ENCODE measurements at places on chromosomes 7 and 10. TPM values are rescaled to one million over a fixed set of nuclear protein-coding genes. Genes with fewer than 3 reads are reported as not detected.

Gene FGFBP3
- total RNA-seq: 0.22 TPM

Gene UNCX
- not detected for total RNA-seq

Gene ANAPC16
- total RNA-seq: 242 TPM

GRCh38 chr10:72059843-72060822 lies 28.2 kb downstream of the SPOCK2 start:
- no peak for DNase-seq

DNA sequence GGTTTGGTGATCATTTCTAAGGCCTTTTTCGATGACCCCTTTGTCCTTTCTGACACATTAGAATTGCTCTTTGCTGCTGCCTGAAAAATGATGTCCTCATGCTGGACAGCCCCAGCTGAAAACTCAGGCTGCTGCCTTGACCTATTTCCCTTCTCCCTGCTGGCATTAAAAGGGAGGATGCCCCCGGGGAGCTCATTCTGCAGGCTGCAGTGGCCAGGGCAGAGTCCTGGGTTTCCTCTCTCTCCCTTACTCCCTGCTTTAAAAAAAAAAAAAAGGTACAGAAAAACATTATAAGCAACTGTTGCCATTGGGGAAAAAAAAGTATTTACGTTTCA lies 35.4 kb downstream of the LRRC4 start:
- DNase-seq: peak; percentile 56

DNA sequence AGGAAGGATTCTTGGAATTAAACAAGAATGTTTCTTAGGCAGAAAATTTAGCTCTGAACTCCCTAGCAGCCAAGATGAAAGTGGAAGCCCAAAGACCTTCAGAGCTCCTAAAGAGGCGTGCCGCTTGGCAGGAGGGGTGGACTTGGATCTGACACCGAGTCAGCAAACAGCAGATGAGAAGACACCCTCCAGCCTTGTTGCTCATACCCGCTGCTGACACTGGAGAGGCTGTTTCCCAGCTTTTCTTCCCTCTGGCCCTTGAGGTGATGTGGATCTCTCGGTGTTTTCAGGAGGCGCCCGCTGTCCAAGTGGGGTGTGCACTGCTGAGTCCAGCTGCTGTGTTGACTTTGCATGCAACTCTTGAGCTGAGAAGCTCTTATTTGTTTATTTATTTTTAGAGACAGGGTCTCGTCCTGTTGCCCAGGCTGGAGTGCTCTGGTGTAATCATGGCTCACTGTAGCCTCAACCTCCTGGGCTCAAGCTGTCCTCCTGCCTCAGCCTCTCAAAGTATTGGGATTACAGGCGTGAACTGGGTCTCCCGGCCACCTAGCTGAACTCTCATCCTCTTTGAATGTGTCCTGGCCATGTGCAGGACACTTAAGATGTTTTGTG lies 21.5 kb downstream of the SLC18A2 start:
- no peak for DNase-seq

GRCh38 chr10:131936736-131937135 lies 35.9 kb downstream of the PPP2R2D start:
- DNase-seq: no peak

GRCh38 chr7:134720091-134720935 lies 59.1 kb upstream of the CALD1 start:
- no peak for DNase-seq

GRCh38 chr7:103063895-103064294 lies 10.7 kb downstream of the FBXL13 start:
- DNase-seq: no peak

DNA sequence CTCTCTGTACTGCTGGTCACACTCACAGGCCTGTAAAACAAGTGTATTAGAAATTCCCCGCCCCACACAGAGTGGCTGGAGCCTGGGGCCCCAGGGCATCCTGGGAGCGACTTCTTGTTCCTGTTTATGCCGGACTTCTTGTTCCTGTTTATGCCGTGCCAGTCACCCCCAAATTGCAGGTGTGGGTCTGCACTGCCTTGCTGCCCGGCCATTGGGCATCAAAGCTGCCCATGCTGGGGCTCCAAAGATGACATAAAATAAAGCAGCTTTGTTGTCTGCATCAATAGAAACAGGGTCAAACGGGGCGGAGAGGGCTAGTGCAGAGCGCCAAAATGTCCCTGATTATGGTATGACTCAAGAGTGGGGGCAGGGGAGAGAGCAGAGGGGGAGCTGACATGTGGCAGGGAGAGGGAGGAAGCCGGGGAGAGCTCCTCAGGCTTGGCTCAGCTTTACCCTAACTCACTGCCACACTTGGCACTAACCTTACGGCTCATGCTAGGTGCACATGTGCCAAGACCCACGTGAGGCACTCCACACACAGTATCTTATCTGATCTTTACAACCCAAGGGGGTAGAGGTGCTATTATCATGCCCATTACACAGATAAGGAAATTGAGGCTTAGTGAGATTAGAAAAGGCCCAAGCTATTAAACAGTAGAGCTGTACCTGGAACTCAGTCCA lies 98.4 kb downstream of the PIP4K2A start:
- DNase-seq: peak; percentile 65

DNA sequence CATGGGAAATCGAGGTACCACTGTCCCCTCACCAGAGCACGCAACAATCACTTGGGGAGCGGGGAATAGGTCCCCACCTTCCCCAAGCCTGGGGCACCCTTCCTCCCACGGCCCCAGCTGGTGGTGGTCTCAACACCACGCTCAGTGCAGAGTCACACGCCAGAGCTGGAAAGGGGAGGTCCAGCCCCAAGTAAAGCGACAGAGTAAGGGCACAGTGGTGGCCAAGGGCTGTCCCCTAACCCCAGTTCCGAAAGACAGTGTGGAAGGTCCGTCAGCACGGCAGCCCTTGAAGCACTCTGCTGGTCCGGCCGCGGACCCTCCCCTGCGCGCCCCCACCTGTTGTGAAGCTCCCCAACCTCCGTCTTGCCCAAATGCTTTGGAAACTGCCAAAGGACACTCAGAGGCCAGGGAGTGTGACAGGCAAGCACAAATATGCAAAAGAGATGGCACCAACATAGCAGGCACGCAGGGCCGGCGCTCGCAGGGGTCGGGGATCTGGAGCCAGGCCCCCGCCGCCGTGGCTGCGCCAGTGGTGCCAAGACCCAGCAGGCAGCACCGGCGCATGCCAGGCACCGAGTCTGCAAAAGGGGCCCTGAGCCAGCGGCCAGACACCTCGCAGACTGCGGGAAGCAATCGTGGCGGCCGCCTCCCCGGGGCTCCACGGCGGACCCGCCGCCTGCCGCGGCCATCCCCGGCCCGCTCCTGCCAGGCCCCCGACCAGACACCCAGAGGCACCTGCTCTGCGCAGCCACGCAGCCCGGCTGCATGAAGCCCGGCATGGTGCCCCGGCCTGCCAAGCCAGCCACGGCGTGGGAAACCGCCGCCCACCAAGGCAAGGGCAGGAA lies 51.6 kb upstream of the SRRM3 start:
- no peak for DNase-seq

DNA sequence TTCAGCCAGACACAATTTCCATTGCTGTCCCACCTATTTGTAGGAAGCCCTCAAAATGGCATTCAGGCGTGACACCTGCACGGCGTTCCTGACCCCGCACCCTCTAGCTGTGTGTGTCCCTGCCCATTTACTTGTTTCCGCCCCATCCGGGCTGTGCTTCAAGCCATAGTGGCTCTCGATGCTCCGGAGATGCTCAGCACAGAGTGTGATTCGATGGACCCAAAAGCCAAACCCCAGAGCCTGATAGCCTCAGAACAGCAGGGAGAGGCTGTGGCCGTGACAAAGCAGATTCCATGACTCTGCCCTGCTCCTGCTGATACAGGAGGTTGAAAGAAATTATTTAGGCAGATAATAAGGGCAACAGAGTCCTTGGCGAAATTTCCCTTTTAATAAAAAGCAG lies 13.4 kb downstream of the BUD31 start:
- DNase-seq: no peak
